ENCODE measurements at places on chromosomes 11 and 22.
A peak's percentile ranks its signal among the peaks of the same experiment; 100 is the strongest.

- DNase-seq: no peak
These were observed 23.1 kb upstream of the PHLDA2 start for GRCh38 chr11:2952290-2952689.

- DNase-seq: peak; percentile 45
These were observed 14.5 kb downstream of the ACP2 start for GRCh38 chr11:47233989-47234668.

DNA sequence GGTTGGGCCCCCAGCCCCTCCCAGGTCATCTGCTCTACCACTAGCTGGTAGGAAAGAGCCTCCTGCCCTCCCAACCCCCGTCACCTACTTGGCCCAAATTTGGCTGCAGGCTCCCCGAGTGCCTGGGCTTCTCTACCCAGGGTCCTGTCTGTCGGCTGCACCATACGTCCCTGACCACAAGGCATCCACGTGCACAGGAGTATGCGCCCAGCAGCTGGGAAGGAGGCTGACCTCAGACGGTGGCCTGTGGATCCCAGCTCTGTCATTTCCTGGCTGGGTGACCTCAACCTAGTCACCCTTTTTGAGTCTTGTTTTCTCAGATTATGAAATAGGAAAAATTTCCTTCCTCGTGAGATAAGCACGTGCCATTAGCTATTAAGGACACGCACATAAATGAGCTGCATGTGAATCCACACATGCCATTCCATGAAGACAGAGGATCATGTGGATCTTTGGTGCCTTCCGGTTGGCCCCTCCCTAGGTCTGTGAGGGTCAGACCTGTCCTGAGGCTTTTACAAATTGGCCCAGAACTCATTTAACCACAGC, 13.7 kb downstream of the CYB561A3 start:
- DNase-seq: no peak

DNA sequence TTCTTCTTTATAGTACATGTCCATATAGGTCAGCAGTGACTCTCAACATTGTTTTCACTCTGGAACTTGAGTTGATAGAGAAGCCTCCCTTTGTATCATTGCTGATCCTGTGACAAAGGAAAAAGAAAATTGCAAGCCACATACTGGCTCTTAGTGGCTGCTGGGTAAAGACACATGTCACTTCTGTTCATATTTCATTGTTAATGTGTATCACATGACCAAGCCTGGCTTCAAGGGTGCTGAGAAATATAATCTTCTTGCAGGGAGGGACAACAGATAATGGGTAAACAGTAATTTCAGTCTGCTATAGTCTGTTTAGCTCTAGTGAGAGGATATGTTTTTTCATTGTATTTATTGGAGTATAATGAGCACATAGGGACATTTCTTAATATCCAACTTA, 173.3 kb downstream of the PGR start:
- no peak for DNase-seq

- DNase-seq: no peak
These were observed 236.3 kb downstream of the CADM1 start for GRCh38 chr11:115267871-115268270.

GRCh38 chr22:24474221-24474620, 20.9 kb upstream of the UPB1 start:
- no peak for DNase-seq

- DNase-seq: peak; percentile 75
These were observed 15.8 kb downstream of the CYB5R2 start for GRCh38 chr11:7657306-7658025.

DNA sequence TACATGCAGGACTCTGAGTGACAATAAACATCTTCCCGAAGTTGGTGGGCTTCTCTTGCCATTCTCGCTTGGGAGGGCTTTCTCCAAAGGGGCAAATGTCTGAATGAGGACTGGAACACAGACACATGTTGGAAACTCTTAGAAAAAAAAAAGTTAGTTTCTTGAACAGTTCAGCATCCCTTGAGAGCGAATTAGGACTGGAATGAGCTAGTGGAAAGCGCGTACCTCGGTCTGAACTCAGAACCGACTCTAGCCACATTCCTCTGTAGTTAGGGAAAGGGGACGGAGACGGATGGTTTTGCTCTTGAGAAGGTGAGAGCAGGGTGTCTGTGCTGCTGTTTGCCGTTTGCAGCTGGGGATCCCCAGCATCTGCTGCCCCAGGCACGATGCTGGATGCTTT, 517.3 kb downstream of the TBC1D22A start:
- DNase-seq: no peak

GRCh38 chr22:36237462-36238372, 1.6 kb downstream of the APOL2 start:
- DNase-seq: no peak

GRCh38 chr22:32971276-32971675, 86.9 kb downstream of the SYN3 start:
- DNase-seq: no peak
